Head of caudate nucleus (tissue), 42 donors: ENCODE measurements at places on chromosomes 13 and 19.

DNA sequence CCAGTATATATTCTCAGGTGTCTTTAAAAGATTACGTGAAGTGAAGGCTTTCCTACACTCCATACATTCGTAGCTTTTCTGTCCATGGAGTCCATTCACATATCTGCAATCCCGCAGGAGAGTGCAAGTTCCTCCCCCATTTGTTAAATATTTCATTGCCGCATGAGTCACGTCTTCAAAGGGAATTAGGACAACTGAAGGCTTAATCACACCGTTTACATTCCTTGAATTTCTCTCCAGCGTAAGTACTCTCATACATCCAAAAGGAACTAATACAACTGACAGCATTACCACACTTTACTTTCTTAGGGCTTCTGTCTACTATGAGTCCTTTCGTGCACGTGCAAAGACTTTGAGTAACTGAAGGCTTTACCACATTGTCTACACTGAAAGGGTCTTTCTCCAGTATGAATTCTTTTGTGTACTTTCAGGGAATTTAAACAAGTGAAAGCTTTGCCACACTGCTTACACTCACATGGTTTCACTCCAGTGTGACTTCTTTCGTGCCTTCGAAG lies 29.0 kb upstream of the ZNF564 start:
- DNase-seq = no peak

GRCh38 chr13:40192858-40193257 lies 473.6 kb downstream of the FOXO1 start:
- DNase-seq = no peak

DNA sequence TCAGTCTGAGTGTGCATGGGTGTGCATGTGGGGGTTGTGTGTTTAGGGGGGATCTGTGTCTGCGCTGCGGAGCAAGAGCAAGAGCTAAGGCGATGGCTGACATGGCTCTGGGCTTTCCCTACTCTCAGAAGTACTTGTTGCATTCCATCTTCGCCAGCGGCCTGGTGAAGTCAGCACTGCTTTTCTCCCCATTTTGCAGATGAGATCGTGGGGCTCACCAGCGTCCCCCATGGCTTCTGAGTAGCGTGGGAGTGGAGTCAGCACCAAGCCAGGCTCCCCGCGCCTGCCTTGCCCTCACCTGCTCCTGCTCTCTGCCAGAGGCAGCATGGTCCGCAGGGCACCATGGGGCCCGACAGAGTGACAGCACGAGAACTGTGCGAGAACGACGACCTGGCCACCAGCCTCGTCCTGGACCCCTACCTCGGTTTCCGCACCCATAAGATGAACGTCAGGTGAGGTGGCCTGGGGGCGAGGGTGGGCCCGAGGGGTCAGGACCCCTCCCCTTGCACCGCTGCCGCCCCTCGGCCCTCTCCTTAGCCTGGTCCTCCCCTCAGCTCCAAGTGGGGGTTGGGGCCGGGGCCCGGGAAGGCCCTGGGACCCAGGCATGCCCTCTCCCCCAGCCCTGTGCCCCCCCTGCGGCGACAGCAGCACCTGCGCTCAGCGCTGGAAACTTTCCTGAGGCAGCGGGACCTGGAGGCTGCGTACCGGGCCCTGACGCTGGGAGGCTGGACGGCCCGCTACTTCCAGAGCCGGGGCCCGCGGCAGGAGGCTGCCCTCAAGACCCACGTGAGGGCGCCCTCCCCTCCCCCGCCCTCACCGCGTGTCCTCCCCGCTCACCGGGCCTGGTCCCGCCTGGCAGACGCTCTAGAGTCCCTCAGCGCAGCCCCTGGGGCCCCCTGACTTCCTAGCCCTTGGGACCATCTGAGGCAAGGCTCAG lies 2.2 kb downstream of the KMT5C start:
- DNase-seq = no peak

DNA sequence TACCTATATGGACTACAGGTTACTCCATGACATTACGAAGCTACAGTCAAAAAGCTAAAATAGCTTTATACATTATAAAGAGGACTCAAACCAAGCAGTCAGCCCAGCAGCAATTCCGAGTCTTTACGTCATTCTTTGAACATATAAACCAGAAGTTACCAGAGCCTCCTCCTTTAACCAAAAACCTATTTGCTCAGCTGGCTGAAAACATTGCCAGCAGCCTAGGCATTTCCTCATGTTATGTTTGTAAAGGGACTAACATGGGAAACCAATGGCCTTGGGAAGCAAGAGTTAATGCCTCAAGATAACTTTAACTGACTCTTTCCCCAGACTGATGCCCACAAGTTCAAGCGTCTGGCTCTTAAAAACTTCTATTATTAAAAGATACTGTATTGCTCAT lies 104.1 kb upstream of the ZNF492 start:
- DNase-seq = no peak

DNA sequence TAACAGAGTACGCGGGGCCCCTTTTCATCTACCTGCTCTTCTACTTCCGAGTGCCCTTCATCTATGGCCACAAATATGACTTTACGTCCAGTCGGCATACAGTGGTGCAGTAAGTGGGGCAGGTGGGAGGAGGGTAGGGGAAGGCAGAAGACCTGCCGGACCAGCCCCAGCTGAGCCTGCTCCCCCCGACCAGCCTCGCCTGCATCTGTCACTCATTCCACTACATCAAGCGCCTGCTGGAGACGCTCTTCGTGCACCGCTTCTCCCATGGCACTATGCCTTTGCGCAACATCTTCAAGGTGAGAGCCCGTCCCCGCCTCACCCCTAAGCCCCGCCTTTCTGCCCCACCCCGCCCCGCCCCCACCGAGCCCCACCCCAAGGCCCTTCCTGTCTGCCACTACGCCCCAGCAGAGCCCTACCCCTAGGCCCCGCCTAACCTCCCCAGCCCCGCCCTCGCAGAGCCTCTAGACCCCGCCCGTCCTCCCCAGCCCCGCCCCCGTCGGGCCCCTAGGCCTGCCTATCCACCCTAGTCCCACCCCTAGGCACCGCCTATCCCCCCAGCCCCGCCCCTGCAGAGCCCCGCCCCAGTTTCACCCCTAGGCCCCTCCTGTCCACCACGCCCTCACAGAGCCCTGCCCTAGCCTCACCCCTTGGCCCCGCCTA lies 7.7 kb downstream of the NDUFB7 start:
- DNase-seq = no peak

GRCh38 chr19:4385291-4386040 lies 14.9 kb downstream of the SH3GL1 start:
- DNase-seq = peak; percentile 10

DNA sequence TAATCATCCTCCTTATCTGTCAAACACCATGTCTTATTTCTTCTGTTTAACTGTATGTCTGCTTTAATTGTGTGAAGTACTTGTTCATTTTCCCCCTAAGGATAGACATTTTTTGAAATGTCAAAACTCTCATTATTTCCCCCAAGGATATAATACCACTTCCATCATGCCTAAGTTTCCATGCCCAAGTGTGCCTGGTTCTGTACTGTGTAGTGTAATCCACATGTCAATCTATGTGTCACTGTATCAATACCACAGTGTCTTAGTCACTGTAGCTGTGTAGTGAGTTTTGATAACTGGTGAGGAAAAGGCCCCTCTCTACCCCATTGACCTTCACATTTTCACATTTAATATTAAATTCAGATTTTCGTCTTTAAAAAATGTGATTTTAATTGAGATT lies 1265.5 kb downstream of the PCDH9 start:
- DNase-seq = no peak

DNA sequence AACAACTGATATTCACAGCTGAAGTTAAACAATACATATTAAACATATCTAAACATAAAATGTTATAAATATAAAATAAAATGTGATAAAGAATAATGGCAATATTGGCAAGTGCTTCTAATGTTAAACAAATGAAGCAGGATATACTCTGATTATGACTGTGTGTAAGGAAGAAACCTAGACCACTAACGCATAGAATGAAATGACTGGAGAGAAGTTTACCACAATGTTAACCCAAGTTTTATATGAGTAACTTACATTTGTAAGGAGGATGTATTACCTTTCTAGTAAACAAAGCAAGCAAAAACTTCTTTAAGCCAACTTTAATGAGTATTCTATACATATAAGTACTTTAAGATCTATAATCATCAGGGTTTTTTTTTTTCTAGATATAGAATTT lies 43.0 kb downstream of the RB1 start:
- no peak for DNase-seq

GRCh38 chr13:75839406-75839805 lies 203.3 kb downstream of the LMO7 start:
- no peak for DNase-seq

DNA sequence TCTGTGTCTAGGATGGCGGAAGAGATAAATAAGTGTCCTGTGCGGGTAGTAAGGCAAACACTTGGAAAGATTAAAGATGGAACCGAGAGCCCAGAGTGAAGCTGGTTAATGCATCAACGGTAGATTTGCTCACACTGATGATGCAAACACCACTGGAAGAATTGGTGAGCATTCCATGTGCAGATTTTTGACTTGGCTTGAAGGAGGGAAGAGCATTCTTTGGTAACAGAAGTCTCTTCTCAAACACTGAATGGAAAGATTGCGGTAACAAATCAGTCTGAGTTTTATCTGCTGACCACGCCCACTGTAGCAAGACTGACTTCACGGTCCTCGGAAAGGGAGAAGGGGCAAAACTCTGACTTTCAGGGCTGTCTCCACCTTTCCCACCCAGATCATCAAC lies 112.5 kb downstream of the COL4A1 start:
- DNase-seq = no peak
